ENCODE measurements at places on chromosomes 4 and X. TPM values are rescaled to one million over a fixed set of nuclear protein-coding genes. Genes with fewer than 3 reads are reported as not detected.

GAGE13 gene
- not detected for total RNA-seq

TKTL1 gene
- not detected for total RNA-seq

CLCN4 gene
- 0.71 TPM for total RNA-seq

RGS12 gene
- total RNA-seq: 19.4 TPM

DNA sequence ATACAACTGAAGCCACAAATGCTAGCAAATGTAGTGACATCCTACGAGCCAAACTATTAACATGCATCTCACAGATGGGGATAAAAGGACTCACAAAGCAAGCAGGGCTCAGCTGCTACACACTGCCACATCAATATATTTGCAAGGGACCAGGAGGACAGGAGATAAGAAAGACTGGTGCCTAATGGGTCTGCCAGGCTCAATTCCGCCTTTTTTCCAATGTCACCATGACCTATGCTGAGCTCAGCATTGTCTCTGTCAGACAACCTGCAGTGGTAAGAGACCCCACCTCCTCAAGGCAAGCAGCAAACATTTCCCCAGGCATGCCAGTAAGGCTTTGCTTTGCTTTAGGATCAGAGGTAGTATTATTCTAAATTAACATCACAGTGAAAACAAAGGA lies 435 bp downstream of the DCX start:
- DNase-seq: no peak
